ACHN (cell line): ENCODE measurements at places on chromosomes 3 and 15.

GRCh38 chr15:40335938-40336743 is 4.6 kb downstream of the CCDC9B start:
- no peak for DNase-seq

DNA sequence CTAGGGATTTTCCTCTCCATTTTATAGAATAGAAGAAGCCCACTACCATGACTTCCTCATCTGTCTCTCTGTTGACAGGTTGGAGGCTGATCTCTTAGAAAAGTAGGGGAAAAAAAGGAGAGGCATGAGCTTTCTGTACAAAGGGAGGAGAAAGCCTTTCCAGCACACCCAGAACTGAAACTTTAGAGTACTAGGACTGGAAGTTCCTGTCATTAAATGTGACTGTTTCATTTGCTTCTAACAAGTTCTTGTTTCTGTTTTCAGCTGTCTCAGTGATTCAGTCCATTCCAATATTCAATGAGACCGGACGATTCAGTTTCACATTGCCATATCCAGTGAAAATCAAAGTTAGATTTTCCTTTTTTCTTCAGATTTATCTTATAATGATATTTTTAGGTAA is 39.0 kb downstream of the INTS14 start:
- DNase-seq: no peak

- DNase-seq: peak; percentile 86
Measured at GRCh38 chr3:186097663-186098451, 11.0 kb downstream of the ETV5 start.

- DNase-seq: no peak
Measured at GRCh38 chr3:179732661-179733348, 80.0 kb downstream of the USP13 start.

DNA sequence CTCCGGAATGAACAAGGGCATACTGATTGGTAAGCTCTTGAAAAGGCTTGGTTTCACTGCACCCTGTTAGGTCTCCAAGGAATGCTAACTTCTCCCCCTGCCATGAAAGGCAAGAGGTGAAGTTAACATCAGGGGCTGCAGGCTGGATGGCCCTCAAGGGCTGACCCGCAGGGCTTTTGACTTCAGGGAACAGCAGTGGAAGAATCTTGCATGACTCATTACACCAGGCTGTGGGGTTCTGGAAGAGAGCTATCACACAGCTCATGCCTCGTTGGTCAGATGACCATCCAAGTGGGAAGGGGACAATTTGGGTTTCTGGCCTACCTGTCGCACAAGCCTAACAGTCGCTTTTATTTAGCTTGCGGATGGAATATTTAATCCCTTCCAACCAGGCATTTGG is 23.6 kb upstream of the ATG7 start:
- peak; percentile 43 for DNase-seq

DNA sequence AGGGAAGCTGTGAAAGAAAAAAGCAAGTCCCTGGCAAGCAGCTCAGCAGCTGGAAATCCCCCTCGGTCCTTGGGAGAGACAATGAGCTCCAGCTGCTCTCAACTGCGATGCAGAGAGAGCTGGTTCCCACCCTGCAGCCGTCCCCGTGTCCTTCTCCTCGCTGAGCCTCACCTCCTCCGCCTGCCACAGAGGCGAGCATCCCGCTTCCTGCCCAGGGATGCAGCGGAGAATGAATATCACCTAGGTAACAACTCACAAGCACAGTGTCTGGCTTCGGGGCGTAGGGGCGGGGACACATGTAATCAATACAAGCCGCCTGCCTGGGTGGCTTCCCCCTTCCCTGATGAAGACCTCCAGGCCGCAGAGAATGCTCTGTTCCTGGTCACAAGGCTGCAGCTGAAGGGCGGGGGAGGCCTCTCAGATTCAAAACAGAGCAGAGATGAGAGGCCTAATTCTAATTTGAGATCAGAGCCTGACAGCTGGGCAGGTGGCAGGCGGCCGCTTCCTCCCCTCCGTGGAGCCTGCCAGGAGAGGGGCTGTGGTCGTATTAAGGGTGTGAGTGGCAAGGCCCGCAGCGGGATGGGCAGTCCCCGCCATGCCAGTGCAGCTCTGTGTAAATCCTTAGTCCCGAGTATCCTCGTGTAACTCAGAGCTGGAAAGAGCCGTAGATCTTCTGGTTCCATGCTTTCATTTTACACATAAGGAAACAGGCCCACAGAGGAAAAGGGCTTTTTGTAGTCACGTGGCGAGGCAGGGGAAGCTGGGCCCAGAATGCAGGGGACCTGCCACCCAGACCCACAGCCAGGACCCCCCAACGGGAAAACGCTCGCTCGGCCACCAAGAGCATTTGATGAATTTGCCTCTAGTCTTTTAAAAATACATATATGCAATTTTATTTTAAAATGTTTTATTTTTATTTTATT is 24.3 kb downstream of the ZDHHC19 start:
- DNase-seq: no peak
